ENCODE measurements at places on chromosomes 12 and 14.

GRCh38 chr14:38951451-38951850 is 151.6 kb downstream of the SEC23A start:
- DNase-seq: no peak

- no peak for DNase-seq
Observed at GRCh38 chr12:106767954-106768822, 6.3 kb upstream of the RIC8B start.

DNA sequence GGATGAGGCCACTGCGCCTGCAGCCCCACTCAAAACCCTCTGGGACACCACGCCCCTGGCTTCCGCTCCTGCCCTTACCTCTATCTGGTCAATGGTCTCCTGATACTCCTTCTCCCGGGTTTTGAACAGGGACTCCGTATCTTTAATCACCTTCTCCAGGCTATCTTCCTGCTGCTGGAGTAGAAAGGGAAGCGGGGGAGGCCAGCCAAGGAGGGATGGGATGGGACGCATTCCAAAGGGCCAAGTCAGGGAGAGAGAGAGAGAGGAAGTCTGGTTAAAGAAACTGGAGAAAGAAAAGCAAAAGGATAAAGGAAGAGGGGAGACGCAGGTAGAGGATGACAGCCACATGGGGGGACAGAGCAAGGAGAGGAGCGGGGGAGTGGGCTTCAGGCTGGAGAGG is 7.9 kb downstream of the IFFO1 start:
- peak; percentile 52 for DNase-seq

DNA sequence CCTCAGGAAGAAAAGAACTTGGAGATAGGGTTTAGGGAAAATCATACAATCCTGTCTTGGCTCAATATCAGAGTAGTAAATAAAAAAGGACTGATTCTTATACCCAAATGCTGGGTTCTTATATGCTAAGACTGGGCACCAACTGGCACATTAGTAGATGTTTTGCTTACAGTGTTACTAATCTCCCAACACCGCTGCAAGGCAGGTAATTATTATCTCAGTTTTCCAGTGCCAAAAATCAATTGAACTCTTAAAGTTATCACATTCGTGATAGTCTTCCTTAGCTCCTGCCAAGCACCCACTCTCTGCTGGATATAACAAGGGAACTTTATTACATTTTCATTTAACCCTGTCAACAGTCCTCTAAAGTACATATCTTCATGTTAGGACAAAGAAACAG is 25.0 kb upstream of the HIGD1C start:
- DNase-seq: no peak

- no peak for DNase-seq
Observed at GRCh38 chr14:106802413-106803364, 1276.3 kb downstream of the TMEM121 start.

- no peak for DNase-seq
Observed at GRCh38 chr12:25675808-25676207, 122.7 kb upstream of the LMNTD1 start.

GRCh38 chr12:91630596-91631293 is 448.1 kb upstream of the DCN start:
- no peak for DNase-seq

DNA sequence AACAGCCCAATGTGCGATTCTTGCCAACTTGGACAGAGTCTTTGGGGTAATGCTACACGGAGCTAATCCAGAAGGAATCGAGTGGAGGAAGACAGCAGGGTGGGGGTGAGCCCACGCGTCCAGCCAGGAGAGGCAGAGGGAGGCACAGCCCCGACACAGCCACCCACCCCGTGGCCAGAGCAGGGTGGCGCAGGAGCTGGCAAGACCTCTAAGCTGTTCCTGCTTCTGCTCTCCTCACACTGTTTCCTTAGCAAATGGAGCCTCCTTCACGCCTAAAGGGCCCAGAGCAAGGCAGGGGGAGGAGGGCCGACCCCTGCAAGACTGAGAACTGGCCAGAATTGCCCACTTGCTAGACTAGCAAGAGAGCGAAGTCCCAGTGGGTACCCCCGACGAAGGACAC is 91.5 kb downstream of the FBXL14 start:
- DNase-seq: no peak

DNA sequence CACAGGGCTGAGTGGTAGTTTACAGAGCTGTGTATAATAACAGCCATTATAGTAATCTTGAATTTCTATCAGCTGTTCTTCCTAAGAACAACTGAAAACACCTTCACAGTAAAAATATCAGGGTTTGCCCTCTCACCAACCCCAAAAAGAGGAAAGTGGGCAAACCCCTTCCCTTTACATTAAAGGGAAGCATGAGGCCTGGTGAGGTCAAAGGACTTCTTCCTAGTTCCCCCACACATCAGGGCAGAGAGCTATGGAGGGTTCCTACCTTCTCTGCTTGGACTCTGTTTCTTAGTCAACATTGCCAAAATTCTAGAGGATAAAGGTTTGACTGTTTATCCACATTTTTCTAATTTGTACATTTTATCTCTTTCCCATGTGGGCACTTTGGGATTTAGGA is 4.4 kb upstream of the RPAP3 start:
- DNase-seq: no peak
